Jurkat, Clone E6-1 (cell line): ENCODE measurements at places on chromosomes 11 and 22.

- no peak for DNase-seq
Observed at GRCh38 chr22:48233586-48233985, 1471.1 kb downstream of the TBC1D22A start.

GRCh38 chr11:42049186-42049585, 589.7 kb upstream of the LRRC4C start:
- DNase-seq, result no peak

DNA sequence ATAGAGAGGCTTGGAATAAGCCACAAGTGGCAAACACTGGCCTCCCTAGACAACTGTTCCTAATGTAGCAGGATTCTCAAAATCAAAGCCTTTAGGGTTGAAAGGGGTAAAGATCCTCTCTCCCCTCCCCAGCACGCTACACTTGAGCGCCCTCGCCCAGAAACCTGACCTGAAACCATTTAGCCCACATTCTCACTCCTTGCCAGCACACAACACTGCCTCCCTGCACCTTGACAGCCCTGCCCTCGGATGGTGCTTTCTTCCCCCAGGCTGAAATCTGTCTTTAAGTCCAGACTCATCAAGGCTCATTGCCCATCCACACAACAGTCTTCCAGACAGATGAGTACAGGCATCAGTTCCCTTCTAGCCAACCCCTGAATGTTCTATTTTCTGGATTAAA, 26.5 kb downstream of the CWC15 start:
- DNase-seq, result no peak

DNA sequence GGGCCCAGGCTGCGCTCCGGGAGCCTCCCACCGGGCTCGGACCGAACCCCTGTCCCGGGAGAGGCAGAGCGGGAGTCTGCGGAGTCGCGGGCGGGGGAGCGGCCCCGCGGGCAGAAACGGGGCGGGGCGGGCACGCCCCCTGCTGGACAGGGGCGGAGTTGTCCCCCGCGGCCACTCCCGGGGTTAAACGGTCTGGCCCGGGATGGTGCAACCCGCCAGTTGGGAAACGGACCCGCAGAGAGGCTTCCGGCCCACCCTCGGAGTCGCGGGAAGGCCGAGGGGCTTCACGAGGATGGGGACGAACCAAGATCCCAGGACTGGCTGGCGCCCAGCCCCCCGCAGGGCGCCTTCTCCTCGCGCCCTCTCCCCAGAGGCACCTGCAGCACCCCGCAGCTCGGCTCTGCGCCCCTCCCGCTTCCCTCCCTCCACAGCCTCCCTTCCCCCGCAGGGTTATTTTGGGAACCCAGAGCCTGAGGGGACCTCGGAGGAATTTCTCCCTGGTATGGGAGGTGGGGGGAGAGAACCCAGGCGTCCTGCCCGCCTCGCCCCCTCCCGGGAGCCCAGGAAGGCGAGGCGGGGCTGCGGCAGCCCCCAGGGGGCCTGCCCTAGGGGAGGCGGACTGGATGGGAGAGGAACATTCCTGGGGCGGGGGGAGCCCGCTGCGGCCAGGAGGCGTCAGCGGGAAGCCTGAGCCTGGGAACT, 902 bp downstream of the RASGRP2 start:
- DNase-seq, result no peak

DNA sequence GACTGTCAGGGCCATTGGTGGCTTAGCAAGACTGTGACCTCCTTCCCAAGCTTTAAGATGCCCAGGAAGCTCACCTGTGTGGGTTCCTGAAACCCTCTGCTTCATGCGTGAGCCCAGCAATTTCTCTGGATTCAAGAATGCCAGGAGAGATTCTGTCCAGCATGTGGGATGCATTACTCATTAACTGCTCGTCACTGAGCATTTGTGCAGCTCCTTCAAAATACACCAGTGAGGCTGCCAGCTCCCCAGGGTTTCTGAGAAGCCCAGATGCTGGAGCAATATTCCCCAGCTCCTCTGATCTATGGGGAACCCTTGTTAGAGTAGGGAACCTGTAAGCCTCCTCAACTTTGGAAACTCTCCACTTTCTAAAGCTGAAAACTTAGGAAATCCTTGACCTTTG, 126.5 kb downstream of the CHST1 start:
- no peak for DNase-seq

DNA sequence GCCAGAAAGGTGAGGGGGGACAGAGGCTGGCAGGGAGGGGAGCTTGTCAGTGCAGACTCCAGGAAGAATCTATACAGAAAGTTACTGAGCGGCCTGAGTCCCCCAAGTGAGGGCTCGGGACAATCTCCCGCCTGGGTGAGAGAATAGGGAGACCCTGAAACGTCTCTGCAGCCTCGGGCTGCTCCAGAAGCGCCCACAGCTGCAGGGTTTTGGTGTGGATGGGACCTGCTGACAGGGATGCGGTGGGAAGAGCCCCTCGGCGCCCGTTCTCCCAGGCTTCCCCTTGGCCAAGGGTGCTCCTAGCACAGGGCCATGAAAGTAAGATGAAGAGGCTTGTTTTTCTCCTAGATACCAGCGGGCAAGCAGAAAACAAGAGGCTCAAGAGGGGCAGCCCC, 743 bp upstream of the RCE1 start:
- no peak for DNase-seq

GRCh38 chr11:30459821-30460220, 126.3 kb downstream of the MPPED2 start:
- peak; percentile 39 for DNase-seq

DNA sequence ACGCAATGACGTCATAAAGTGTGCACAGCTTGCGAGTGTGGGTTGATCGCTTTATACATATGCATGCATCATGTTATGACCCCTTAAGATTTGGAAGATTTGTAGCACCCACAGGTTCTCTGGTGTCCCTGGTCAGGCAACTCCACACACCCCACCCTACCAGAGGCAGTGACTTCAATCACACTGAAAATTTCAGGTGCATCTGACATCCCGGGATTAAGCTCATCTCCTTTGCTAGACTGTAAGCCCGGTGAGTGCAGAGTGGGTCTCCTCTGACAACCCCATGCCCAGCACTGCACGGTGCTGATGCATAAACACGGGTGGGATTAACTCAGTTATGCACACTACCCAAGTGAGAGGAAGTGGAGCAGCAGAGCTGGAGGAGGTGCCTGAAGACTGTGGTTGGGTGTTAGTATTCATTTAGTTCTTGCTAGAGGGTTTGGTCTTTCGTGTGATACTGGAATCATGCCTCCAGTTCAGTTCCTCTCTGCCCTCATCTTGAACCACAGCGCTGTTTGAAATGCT, 6.5 kb downstream of the ARSA start:
- peak; percentile 76 for DNase-seq

- peak; percentile 86 for DNase-seq
Observed at GRCh38 chr11:57332694-57333440, 2.8 kb downstream of the SSRP1 start.

- DNase-seq, result no peak
Observed at GRCh38 chr11:134586726-134587125, 174.7 kb upstream of the B3GAT1 start.

DNA sequence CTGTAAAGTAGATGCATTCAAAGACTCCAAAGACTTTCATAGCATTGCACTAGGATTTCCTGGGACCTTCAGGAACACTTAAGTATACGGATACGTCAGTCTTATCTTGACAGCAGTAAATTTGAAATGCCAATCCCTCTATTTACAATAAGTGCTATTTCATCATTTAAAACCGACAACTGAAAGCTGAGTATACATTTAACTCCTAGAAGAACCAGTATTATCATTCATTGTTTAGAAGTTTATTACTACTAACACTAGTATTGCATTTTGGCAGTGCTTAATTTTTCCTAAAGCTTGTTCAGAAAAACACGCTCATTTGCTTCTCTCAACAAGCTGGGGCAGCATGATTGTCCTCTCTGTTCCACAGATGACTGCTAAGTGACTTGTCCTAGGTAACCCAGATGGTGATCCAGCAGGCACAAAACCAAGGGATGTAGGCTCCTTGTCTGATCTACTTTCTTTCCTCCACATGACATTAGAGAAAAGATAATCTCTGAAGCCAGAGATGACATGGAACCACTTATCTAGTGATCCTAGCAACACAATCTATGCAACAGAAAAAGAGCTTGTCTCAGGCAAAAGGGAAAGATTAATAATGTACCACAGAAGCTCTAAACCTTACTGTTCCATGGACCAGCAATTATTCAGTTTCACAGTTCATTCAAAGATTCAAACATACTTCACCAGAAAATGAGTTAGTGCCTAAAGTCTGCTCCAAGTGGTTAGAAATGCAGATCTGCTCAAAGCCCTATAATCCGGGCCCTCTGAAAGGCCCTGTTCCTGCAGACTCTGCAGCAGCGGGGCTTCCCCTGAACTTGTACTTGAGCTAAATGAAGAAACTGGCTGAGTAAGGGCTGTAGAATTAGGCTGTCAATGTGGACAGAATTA, 5.2 kb downstream of the MAML2 start:
- DNase-seq, result no peak

GRCh38 chr11:7332962-7333361, 81.3 kb downstream of the SYT9 start:
- no peak for DNase-seq

DNA sequence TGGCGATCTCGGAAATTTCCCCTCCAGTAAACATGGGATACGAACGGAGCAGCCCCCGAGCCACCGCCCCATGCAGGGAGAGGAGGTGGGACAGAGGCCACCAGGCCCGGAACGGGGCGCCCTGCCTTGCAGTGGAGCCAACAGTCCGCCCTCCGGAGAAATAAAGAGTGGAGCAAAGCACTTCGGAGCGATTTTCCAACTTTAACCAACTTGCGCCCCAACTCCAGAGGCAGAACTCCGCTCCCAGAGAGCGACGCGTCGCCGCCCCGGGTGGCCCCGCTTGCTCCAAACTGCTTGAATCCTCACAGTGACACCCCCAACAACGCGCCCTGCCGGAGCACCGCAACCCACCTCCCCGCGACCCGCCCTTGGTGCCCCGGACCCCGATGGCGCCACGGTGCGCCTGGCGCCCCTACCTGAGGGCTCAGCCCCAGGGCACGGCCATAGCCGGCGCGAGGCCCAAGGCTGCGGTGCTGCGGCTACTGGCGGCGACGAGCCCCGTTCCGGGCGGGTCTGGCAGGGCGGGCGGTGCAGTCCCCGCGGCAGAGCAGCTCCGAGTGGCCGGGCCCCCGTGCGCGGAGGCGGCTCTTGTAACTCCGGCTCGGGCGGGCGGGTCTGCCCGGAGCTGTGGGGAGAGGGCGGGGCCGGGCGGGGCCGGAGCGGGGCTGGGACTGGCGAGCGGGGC, at the start of gene AHNAK:
Gene AHNAK, minus strand, starts transcription at position 563 of the 685 bp plus-strand sequence. CDS start 10,708 bp downstream, outside the sequence.
- no peak for DNase-seq

- DNase-seq, result no peak
Observed at GRCh38 chr22:43541462-43542407, 129.9 kb downstream of the MPPED1 start.

GRCh38 chr11:107719557-107720302, 7.9 kb upstream of the SLN start:
- DNase-seq, result no peak

GRCh38 chr11:95346265-95346664, 115.3 kb upstream of the SESN3 start:
- no peak for DNase-seq

DNA sequence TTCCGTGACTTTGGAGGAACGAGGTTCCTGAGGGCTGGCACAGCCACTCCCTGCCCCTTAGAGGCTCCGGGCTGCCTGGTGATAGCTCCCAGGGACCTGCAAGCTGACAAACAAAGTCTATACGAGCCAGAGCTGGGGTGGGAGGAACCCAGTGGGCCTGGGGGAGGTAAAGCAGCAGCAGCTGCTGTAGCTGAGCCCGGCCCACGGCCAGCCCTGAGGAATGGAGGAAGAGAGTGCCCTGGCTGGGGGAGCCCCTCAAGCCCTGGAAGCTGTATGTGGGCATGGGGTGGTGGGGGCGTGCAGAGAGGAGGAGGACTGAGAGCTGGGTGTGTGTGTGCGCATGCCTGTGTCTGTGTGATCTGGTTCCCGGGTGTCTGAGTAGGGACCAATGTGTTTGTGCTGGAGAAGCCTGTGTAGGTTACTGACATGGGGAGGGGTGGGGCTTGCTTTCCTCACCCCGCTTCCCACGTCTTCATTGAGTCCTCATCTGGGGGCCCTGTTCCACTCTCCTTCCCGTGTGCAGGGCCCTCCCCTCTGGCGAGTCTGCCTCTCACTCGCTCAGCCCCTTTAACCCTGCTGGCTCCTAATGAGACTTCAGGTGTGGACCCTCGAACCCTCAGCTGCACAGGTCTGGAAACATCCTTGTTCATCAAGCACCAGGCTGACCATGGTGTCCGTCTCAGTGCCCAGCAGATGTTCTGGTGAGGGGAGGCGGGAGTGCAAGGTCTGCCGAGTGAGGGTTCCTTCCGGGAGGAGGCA, 10.8 kb downstream of the ST3GAL4 start:
- DNase-seq, result no peak

GRCh38 chr11:110455718-110456117, 26.0 kb downstream of the FDX1 start:
- DNase-seq, result no peak

DNA sequence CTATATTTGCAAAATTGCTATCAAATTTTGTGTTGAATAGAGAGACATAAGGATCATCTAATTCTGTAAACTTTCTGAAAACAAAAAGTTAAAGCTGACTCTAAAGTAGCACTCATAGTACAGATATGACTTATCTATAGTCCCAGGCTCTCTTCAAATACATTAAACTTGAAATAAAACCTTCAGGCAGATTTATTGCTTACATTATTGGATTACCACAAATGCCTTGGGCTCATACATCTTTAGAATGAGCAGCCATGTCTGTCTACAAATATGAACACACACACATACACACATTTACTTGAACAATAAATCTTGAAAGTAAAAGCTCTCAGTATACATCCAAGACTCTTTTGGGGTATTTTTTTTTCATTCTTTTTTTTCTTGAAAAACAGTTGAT, 207.9 kb downstream of the LUZP2 start:
- DNase-seq, result no peak

GRCh38 chr11:18785411-18785810, 6.2 kb downstream of the PTPN5 start:
- DNase-seq, result no peak

DNA sequence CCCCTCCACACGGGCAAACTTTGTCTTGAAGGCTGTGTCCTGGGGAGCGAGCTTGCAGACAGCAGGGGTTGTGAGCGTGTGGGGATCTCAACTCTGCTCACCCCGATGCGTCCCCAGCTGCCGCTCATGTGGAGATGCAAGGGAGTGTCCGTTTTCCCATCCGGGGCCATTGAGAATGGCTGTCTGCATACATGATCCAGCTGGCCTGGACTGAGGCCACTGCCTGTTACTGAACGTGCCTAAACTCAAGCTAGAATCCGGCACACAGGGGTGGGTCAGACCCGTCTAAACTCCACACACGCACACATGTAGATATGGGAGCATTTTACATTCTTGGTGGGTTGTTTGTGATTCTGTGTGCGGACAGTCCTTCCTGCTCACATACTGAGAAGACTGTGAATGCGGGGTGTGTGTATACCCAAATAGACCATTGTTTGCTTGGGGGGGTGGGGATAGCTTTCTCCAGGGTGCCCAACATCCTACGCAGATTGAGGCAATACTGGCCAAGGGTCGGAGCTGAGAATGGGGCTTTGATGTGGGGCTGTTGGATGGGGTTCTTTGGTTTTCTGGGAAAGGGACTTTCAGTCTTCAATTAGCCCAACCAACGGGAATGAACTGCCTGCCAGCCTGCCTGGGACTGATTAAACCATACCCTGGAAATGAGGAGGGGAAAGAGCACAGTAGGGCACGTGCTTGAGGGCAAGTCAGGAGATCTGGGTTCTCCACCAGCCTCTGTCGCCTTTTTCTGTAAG, 60.4 kb downstream of the ST3GAL4 start:
- DNase-seq, result no peak
